ENCODE measurements at places on chromosomes 2 and 18.

GRCh38 chr2:20303966-20304365 lies 46.7 kb downstream of the PUM2 start:
- DNase-seq = no peak

GRCh38 chr2:209875270-209875669 lies 103.6 kb downstream of the UNC80 start:
- DNase-seq = no peak

DNA sequence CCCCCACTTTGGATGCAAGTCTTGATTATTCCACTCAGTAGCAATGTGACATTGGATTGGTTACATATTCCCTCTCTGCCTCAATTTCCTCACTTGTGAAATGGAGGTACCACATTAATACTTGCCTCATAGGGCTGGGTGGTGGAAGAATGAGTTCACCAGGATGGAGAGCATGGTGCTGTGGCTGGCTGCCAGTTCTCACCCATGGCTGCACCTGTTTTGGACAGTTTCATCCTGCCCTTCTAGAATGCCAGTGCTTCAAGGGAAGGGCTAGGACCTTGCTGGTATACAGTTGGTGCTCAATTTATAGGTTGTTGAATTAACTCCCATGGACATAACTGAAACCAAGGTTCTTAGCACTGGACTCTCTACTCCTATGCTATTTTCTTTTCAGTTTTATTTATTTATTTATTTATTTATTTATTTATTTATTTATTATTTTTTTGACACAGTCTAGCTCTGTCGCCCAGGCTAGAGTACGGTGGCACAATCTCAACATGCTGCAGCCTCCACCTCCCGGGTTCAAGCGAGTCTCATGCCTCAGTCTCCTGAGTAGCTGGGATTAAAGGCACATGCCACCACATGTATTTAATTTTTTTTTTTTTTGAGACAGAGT lies 5.3 kb upstream of the SH3RF3 start:
- DNase-seq = no peak

DNA sequence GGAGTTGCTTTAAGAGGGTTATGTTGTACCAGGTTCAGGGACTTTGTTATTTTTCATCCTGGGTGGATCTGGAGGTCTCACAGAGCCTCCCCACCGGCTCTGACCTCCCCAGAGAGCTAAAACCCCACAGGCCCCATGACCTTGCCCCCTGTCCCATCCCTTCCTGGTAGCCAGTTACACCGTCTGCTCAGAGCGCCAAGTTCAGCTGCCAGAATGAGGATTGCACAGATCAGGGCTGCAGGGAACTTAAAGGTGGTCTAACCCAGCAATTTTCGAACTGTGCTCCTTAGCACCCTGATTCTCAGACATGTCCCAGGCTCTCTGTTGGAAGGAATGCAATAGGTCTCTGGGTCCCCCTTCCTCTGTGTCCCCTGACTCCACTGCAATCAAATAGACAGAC lies 32.1 kb downstream of the ATOH8 start:
- DNase-seq = no peak

GRCh38 chr2:88071365-88071764 lies 3.7 kb downstream of the SMYD1 start:
- no peak for DNase-seq

- DNase-seq = no peak
Measured at GRCh38 chr2:164840458-164840929, 1.1 kb downstream of the COBLL1 start.

GRCh38 chr18:23539296-23539695 lies 36.0 kb downstream of the RMC1 start:
- DNase-seq = no peak

GRCh38 chr2:53737091-53737490 lies 30.5 kb upstream of the CHAC2 start:
- DNase-seq = no peak

- no peak for DNase-seq
Measured at GRCh38 chr18:65206551-65207260, 544.1 kb upstream of the CDH7 start.

GRCh38 chr2:23660237-23660636 lies 266.7 kb downstream of the ATAD2B start:
- no peak for DNase-seq

DNA sequence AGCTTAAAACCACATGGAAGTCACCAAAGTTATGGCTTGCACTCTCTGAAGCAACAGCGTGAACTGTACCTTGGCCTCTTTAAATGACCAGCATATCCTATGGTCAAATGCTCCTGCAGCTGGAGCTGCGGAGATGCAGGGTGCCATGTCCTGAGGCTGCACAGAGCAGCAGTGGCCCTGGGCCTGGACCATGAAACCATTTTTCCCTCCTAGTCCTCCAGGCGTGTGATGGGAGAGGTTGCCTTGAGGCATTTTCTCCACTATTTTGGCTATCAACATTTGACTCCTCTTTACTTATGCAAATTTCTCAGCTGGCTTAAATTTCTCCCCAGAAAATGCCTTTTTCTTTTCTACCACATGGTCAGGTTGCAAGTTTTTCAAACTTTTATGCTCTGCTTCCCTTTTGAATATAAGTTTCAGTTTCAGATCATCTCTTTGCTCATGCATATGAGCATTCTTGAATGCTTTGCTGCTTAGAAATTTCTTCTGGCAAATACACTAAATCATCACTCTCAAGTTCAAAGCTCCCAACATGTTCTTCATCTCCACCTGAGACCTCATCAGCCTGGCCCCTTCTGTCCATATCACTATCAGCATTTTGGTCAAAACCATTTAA lies 82.9 kb upstream of the TMEFF2 start:
- no peak for DNase-seq

DNA sequence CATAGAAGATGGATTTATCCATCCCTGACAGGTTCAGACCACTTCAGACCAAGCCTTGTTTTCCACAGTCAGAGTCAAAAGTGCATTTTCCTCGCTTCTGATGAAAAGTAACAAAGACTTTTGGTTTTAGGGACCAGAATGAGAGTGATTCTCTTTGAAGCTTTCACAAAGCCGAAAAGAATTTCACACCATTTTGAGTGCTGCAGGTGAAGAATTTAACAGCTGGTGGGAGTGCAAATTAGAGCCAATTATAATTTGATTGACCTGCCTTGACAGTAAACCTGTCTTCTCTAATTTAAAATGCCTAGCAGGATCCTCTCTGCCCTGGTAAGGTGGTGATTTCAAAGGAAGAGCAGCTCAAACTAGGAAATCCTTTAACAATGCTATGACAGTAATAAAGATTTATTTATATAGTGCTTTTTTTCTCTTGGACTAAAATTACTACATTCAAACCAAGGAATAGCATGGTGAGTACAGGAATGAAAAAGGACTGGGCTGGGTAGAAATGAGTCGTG lies 241.6 kb downstream of the HRH4 start:
- DNase-seq = no peak

- DNase-seq = no peak
Measured at GRCh38 chr2:68336192-68336591, 16.4 kb upstream of the CNRIP1 start.

- DNase-seq = no peak
Measured at GRCh38 chr18:56173542-56174220, 464.7 kb downstream of the TXNL1 start.

GRCh38 chr2:12293874-12294273 lies 422.9 kb upstream of the TRIB2 start:
- no peak for DNase-seq

DNA sequence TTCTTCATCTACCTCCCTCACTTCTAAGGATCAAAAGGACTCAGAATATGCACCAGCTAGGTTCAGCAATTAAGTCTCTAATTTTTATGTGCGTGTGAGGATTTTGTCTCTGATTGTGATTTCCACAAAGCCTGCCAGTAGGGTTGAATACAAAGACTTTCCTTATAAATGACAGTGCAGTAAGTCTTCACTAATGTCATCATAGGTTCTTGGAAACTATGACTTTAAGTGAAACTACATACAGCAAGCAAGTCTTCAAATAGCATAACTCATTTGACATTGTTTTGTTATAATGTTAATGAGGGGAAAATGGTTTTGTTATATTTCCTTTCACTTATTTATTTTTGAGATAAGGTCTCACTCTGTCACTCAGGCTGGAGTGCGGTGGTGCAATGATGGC lies 526.3 kb upstream of the DCC start:
- no peak for DNase-seq

GRCh38 chr2:225040142-225040541 lies 2.1 kb downstream of the DOCK10 start:
- no peak for DNase-seq

- no peak for DNase-seq
Measured at GRCh38 chr2:181971032-181971431, 14.6 kb upstream of the PPP1R1C start.

DNA sequence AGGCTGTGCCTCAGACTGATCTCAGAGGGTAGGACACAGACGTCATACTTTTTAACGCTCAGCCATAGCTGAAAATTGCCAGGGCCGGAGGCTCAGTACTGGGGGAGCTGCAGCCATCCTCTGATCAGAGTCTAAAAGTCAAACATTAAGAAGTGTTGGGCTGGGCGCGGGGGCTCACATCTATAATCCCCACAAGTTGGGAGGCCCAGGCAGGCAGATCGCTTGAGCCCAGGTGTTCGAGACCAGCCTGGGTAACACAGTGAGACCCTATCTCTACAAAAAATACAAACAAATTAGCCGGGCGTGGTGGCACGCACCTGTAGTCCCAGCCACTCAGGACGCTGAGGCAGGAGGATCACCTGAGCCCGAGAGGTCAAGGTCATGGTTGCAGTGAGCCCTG lies 48.8 kb downstream of the FAM178B start:
- no peak for DNase-seq

DNA sequence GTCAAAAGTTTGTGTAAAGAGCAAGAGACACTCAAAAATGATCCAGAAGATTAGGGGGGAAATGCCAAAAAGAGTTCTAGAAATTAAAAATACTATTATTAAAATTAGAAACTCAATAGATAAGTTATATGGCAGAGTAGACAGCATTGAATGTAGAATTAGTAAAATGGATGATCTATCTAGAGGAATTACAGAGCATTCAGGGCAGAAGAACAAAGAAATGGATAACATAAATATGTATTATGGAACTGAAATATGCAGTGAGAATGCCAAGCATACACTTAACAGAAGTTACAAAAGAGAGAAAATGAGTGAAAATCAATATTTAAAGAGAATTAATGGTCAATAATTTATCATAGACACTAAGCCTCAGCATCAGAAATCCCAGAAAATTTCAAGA lies 33.2 kb upstream of the OR6B3 start:
- DNase-seq = no peak

- DNase-seq = no peak
Measured at GRCh38 chr2:46801731-46802664, 113.6 kb downstream of the MCFD2 start.

GRCh38 chr2:240663546-240664190 lies 19.0 kb downstream of the AQP12B start:
- no peak for DNase-seq

DNA sequence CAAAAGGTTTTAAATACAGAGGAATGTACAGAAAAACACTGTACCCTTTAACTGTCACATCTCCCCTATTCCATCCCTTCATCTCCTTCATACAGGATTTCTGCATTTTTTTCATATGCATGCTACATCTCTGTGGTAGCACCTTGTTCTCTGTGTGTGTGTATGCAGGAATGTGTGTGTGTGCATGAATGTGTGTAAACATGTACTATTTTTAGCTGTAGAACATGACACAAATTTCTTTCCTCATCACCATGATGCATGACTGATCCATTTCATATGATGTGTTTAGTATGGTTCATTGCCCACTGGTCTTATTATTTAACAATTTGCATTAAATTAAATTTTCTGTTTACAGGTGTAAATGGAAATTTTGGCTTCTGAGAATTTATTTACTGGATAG lies 21.5 kb upstream of the ZEB2 start:
- no peak for DNase-seq

DNA sequence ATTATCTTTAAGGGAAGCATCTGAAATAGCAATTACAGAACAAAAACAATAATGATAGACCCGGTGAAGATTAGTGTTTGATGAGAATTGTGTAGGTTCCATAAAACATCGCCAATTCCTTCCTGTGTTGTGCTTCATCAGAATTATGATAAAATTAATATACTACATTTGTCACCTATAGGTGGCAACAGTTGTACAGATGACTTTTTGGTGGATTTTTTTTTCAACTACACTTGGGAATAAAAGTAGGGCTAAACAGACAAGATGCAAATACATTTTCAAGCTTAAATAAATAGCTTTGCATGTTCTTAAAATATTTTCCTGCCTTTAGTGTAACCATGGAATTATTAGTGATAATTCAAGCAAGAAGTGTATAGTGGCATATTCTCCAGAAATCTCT lies 7.0 kb upstream of the LYPD1 start:
- DNase-seq = no peak

- DNase-seq = no peak
Measured at GRCh38 chr2:102335871-102336366, 19.7 kb upstream of the IL18R1 start.

DNA sequence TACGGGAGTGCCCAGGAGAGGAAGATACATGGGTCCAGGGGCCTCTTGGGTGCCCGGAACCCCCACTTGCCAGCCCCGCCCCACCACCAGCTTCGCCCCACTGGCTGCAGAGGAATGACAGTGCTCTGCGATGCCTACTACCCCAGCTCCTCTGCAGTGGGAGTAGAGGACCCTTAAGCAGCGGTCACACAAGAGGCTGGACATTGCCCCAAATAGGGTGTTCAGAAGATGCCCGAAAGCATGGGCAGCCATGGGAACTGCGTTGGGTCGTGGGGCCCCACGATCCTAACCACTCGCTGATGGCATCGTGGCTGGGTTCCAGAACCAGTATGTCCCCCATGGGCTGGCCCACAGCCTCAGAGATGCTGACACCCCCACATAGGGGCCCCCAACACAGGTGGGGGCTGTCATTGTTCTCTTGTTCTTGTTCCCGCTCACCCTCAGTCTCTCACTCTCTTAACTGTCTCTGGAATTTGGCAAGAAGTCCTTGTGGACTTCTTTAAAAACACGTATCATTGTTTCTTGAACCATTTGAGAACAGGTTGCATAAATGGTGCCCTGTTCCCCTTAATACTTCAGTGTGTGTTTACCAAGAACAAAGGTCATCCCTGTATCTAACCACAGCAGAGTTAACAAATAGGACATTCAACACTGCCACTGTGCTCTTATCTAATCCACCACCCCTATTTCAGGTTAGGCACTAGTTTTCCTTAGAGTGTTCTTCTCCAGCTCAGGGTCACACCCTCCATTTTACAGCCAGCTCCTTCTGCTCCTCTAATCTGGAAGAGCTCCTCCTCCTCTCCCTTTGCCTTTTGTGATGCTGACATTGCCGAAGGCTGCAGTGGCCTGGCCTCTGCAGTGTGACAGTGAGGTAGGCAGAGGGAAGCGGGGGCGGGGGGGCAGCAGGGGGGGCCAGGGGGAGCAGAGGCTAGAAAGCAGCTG lies 76.3 kb downstream of the STPG4 start:
- DNase-seq = no peak
